Hypothalamus (tissue), 51 donors: ENCODE measurements at places on chromosomes 1 and 21.
A peak's percentile ranks its signal among the peaks of the same experiment; 100 is the strongest.

DNA sequence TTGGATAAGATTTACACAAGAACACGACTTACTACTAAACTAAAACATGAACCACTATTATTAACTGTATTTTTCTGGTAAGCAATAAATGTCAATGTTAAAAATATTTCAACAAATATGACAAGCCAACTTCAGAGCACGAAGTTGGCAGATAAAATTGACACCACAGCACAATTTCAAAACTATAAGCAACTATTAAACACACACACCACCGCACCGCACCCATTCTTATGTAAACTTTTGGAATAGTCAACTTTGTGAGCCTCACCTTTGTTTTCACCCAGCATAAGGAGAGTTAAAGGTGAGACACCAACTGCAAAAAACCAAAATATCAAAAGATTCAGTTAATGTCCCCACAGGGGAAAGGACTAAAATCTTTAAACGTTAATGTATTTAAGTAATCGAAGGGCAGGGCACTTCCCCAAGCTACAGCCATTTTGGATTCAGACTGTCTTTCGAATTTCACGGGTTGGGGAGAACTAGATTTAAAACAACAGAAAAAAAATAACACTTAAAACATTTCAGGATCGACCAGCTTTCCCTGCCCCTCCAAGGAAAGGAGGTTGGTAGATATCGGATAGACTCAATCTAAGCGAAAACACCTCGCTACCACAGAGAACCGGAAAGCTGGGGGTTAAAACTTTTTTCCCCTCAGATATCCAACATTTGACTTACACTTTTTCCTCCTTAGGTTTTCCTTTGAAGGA lies 872 bp downstream of the GPBP1L1 start:
- no peak for DNase-seq

- no peak for DNase-seq
Observed at GRCh38 chr1:243742819-243743218, 107.2 kb downstream of the AKT3 start.

- DNase-seq, result no peak
Observed at GRCh38 chr1:198290089-198290683, 133.4 kb downstream of the NEK7 start.

GRCh38 chr1:197868751-197869489 lies 33.5 kb upstream of the C1orf53 start:
- no peak for DNase-seq

GRCh38 chr1:115977499-115978258 lies 1.4 kb downstream of the SLC22A15 start:
- DNase-seq, result no peak

DNA sequence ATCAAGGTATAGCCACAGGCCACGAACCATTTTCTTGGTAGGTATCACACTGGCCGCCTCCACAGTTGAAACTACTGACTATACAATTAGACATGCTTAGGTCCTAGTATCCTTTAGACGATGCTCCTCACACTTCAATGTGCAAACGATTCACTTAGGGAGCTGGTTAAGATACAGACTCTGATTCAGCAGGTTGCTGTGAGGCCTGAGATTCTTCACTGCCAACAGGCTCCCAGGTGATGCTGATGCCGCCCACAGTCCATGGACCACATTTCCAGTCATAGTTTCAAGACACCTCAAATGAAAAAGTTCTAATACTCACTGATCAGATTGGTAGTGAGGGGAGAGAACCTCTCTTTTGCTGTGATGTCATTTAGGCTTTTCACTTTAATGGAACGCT lies 6.8 kb downstream of the ATP5PO start:
- DNase-seq, result no peak

GRCh38 chr1:85328713-85329397 lies 52.4 kb upstream of the BCL10 start:
- no peak for DNase-seq

DNA sequence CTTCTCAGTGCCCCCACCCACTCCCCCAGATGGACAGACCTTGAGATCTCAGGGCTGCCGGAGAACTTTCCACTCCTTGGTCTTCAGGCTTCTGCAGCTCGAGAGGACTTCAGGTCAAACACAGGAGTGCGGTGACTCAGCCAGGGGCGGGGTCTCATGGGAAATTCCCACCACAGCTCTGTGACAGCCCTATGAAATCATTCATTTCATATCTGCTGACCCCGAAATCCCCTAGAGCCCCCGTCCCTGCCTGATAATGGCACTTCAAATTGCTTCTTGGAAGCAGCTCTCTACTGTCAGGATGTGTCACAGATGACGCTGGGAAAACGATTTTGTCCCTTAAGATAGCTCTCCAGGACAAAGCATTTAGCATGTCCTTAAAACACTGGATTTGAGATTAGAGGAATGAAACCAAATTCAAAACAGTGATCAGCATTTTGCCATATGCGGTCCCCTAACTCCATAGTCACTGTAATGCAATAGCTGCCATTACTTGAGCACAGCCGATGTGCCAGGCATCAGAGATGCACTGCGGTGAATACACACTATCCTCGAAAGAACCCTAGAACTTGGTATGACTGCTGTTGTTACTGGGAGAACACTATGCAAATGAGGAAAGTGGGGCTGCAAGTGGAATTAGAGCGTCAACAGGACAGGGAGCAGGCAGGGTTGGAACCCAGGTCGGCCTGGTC lies at the start of gene TNFRSF9:
TNFRSF9 (minus strand) TSS at position 95 of the 692 bp plus-strand sequence. CDS start 845 bp downstream, outside the sequence.
- no peak for DNase-seq

DNA sequence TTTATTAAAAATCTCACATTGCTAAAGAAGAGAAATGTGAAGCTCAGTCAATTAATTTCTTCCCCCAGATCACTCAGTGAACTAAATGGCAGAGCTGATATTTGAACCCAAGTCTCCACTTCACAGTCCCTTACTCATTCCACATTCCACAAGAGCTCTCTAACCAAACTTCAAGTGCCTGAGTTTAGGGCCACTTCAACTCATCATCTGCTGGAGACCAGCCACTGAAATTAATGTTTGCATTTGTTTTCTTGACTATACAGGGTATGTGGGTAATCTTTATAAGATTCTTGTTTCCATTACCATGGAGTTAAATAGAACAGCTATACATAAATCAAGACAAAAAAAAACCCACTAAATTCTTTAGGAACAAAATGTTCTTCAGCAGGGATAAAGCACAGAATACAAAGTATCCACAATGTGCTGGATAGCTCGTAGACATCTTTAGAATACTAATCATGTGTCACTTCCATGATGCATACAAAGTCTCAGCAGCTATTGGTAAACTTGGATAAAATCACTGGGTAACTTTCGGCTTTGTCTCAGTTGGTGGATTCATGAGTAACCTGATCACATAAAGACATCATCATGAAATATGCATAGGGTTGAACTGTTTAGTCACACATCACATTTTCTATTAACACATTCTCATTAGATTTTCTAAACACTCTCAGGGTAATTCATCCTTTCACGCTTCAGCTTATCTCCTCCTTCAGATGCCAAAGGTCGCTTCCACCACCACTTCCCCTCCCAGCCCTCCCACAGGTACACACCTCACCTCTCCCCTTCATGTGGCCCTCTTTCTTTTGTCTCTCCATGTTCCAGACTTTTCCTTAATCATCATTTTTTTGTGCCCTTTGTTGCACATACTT lies 89.8 kb downstream of the LRRC53 start:
- DNase-seq, result no peak

- no peak for DNase-seq
Observed at GRCh38 chr1:188406636-188407035, 1577.9 kb downstream of the PLA2G4A start.

- no peak for DNase-seq
Observed at GRCh38 chr21:36338975-36339374, 19.0 kb downstream of the MORC3 start.

DNA sequence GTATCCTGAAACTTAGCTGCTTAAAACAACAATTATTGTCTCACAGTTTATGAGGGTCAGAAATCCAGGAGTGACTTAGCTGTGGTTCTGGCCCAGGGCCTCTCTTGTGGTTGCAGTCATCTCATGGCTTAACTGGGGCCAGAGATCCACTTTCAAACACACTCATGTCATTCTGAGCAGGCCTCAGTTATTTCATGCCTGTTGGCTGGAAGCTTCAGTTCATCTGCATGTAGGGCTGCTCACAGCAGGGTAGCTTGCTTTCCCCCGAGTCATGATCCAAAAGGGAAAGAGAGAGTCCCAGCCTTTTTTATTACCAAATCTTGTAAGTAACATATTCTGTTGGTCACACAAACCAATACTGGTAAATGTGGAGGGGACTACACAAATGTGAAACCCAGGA lies 96.6 kb upstream of the B3GALT2 start:
- DNase-seq, result no peak

- DNase-seq, result no peak
Observed at GRCh38 chr1:19078536-19078935, 122.1 kb upstream of the IFFO2 start.

DNA sequence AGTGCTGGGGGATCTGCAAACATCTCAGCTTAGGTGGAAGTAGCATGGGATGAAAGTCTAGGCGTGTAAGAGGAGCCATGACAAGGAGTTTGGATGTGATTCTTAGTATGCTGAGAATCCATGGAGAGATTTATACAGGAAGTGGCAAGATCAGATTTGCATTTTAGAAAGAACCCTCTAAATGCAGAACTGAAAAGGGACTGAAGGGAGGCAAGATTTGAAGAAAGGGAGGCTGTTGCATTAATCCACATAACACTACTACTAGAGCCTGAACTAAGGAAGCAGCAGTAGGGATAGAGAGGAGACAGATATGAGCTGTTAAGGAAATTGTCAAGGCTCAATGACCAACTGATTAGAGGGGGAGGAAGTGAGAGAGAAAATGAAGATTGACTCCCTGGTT lies 9.8 kb downstream of the C1orf74 start:
- no peak for DNase-seq

GRCh38 chr1:2528966-2529783 lies 888 bp downstream of the HES5 start:
- peak; percentile 31 for DNase-seq

DNA sequence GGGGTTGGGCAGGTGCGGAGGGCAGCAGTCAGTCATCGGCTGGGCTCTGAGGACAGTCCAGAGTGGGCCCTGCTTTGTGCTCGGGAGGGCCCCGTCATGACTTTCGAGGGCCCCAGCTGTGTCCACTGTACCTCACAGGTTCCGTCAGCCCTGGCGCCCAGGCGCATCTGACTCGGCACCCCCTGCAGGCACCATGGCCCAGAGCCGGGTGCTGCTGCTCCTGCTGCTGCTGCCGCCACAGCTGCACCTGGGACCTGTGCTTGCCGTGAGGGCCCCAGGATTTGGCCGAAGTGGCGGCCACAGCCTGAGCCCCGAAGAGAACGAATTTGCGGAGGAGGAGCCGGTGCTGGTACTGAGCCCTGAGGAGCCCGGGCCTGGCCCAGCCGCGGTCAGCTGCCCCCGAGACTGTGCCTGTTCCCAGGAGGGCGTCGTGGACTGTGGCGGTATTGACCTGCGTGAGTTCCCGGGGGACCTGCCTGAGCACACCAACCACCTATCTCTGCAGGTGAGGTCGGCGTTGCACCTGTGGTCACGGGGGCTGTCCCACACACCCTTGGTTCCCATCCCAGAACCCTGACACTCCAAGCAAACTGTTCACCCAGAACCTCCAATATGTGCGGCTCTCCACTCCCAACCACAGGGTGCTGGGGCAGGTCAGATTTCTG lies 7.8 kb downstream of the PODN start:
- DNase-seq, result no peak

- peak; percentile 90 for DNase-seq
Observed at GRCh38 chr1:247210376-247211117, 38.7 kb upstream of the ZNF124 start.

GRCh38 chr1:171912509-171913175 lies 71.3 kb downstream of the DNM3 start:
- DNase-seq, result no peak

DNA sequence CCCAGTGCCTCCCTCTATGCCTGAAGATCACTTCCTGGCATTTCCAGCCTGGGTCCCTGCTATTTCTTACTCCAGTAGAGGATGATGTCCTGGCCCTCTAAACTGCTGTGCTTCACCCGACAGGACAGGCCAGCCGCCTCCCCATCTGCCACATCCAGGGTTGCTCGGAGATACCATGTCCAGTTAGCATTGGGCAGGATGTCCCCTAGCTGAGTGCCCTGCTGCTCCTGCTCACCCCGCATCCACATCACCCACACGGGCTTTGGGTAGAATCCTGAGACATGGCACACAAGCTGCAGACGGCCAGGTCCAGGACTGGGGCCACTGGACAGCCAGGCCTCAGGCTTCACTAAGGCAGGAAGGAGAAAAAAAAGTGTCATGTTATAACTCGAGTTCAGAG lies 2.0 kb downstream of the CD1B start:
- no peak for DNase-seq

- DNase-seq, result no peak
Observed at GRCh38 chr1:228017356-228018124, 10.7 kb downstream of the WNT3A start.

DNA sequence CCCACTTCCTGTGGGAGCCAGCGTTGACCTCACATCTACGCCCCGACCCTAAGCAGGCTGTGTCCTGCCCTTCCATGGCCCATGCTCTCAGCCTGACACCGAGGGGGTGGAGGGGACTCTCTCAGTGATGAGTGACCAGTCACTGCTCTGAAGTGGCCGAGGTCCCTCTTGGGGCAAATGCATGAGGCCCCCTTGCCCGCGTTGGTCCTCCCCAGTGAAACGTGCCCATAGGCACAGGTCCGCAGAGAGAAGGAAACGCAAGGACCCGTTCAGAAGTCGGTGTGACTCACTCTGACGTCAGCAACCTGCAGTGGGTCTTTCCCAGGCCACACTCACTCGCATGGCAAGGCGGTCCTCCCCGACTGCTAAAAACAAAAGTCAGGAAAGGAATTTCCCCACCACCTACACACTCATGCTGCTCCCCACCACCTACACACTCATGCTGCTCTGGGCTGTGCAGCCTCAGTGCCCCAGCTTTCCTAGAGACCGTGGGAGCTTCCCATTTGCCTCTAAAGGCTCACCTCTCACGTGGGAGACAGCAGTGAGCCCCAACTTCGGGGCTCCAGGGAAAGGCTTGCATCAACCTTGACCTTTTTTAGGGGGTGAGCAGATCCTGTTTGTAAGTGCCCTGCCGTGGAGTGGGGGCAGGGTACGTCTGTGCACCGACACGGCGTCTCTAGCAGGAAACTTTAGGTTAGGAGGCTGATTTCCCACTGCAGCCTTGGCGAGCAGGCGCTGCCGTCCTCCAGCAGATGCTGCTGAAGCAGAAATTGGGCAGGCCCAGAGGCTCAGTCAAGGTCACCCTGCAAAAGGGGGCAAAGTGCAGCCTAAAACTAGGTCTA lies 11.4 kb downstream of the UBASH3A start:
- no peak for DNase-seq

- DNase-seq, result no peak
Observed at GRCh38 chr21:37863842-37864241, 52.4 kb downstream of the KCNJ6 start.
